Activated naive CD4-positive, alpha-beta T cell treated with anti-CD3 and anti-CD28 coated beads for 36 hours (primary cell): ENCODE measurements at places on chromosomes 2 and 18. TPM values are rescaled to one million over a fixed set of nuclear protein-coding genes. Genes with fewer than 3 reads are reported as not detected.

GRCh38 chr2:11865378-11865777 lies 118.9 kb downstream of the LPIN1 start:
- peak; percentile 12 for DNase-seq

DNA sequence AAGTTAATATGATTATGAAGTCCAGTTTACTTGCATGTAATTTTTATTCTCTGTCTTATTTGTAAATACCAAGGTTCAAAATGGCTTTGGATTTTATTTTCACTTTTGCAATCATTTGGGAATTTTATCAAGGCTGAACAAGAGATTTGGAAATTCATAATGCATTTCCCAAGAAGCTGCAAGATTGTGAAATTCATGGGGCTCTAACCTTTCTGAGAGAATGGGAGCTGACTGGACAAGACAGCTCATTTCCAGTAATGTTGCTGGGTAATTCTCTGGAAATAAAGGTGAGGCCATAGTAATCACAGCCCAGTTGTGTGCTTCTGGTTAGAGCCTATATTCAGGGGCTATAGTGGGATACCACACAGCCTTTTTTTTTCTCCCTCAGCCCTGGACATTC lies 21.5 kb upstream of the NABP1 start:
- no peak for DNase-seq

GRCh38 chr18:79819968-79820351 lies 22.2 kb downstream of the KCNG2 start:
- no peak for DNase-seq

- DNase-seq, result no peak
Measured at GRCh38 chr2:151287513-151288250, 1.8 kb downstream of the NMI start.

- DNase-seq, result no peak
Measured at GRCh38 chr2:219404954-219405353, 13.2 kb upstream of the DES start.

DNA sequence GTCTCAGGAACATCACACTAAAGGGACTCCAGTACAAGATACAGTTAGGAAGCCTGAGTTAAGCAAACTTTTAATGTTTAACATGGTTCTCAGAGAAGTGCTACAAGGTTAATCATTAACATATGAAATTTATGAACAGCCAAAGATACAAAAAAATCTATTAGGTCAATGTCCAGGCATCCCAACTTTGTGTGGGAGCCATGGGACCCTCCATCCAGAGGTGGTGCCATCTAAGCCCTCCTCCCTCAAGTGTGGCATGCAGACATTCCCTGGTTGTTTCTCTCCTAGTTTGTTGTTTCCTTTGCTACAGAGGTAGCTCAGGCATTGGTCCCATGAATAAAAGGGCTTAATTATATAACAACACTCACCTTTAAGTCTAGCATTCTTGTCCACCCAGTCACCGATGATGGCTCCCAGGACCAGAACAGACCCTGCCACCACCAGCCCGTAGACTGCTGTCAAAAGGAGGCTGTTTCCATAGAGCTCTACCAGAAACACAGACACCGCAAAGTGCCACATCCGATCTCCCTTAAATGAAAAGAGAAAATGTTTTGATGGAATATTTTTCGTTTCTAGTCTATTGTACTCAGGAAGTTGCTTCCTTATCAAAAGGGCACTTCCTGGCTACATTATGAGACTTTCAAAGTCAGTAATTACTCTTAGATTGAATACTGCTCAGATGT lies 5.7 kb downstream of the SLC40A1 start:
- DNase-seq, result no peak

DNA sequence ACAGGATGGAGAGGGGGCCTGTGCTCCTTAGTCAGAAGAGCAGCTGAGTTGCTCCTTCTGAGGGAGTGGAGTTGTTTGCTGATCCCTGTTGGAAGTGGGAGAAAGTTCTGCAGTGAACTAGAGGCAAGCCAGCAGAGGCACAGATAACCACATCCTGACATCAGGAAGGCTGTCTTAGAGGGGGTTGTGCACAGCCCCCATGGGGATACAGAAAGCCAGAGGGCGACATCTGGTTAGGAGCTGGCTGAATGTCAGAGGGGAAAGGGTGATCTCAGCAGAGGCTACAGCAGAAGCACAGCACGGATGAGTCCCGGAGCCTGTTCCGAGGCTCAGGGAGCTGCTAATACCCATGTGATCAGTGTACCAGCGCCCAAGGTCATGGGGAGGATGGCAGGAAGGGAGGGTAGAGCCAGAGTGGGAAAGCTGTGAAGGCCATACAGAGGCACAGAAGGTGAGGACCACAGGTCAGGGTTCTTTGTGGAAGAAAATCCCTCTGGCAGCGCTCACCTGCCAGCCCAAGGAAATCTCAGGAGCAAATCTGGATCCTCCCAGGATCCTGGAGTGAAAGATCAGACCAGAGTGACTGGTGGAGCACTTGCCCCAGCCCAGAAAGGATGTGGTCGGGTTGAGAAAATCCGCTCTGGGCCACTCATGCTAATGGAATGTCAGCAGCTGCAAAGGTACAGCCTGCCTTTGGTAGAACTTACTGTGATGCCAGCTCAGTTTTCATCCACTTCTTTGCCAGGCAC lies 111.8 kb downstream of the STPG4 start:
- no peak for DNase-seq

- DNase-seq, result no peak
Measured at GRCh38 chr18:25898965-25899364, 191.4 kb downstream of the SS18 start.

- no peak for DNase-seq
Measured at GRCh38 chr2:198339116-198339515, 534.7 kb downstream of the PLCL1 start.

DNA sequence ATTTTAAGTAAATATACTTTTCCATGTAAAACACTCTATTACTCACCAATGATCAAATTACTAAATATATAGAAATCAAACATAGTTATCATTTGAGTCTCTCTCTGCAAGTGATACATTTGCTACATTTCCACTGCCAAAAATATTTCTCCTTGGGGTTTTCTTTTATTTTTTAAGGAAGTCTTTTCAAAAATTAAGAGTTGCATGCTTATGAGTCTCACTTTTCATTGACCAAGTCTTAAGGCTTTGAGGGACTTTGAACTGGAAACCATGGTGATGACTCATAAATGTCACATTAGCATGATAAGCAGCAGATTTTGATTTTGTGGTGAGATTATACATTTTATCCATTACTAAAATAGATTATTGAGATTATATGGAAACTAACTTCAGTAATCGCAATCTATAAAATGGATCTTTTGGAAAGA lies 152.9 kb downstream of the FAM124B start:
- DNase-seq, result no peak

- DNase-seq, result peak; percentile 65
Measured at GRCh38 chr2:219441451-219442255, 7.0 kb downstream of the SPEG start.

DNA sequence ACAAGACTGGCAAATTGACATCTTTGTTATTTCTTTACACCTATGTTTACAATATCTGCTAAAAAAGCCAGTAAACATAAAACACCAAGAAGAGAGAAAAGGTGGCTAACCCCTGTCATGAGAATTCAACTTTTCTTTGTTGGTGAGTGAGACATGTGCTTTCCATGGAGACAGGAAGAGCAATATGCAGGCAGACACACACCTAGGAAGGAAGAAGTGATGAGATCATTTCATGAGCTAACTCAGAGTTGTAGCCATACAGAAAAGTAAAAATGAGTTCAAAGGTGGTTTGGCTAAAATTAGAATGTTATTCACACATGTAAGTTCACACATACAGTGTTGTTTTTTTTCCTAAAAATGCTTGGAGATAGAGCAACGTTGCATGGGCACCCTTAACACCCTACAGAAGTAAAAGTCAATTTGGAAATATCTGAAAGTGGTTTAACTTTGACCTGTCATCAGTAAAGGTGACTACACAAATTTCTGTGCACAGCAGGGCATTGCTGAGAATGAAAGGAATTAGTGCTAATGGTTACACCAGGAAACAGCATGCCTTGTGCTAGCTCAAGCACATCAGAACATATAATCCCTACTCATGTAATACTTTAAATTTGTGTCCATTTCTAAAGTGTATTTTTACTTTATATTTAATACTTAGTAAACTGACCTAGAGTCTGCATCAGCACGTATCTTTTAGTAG lies 557.6 kb downstream of the CBLN2 start:
- DNase-seq, result no peak

- peak; percentile 32 for DNase-seq
Measured at GRCh38 chr2:58146707-58147106, 94.4 kb downstream of the FANCL start.

GRCh38 chr18:11864471-11864870 lies 13.3 kb downstream of the CHMP1B start:
- DNase-seq, result no peak

GRCh38 chr2:27723372-27724144 lies 48.0 kb upstream of the MRPL33 start:
- DNase-seq, result peak; percentile 53

DNA sequence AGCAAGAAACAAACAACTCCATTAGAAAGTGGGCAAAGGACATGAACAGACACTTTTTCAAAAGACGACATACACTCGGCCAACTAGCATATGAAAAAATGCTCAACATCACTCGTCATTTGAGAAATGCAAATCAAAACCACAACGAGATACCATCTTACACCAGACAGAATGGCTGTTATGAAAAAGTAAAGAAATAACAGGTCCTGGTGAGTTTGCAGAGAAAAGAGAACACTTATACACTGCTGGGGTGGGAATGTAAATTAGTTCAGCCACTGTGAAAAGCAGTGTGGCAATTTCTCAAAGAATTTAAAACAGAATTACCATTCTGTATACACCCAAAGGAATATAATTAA lies 130.5 kb downstream of the PLCL1 start:
- no peak for DNase-seq

DNA sequence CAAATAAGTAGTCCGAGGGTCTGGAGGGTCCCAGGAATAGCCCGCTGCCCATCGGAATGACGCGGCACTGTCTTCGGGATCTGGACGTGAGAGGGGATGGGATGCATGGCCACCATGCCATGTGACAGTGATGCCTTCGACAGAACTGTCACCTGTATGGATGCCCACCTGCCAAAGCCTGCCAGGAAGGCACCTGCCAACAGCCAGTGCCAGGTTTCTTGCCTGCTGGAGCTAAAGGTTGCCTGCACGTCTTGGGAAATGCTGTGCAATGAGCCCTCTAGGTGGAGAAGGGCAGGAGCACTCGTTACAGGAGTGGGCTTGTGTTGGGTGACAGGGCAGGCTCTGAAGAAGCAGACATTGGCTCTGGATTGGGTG lies 20.5 kb downstream of the GPR35 start:
- no peak for DNase-seq

DNA sequence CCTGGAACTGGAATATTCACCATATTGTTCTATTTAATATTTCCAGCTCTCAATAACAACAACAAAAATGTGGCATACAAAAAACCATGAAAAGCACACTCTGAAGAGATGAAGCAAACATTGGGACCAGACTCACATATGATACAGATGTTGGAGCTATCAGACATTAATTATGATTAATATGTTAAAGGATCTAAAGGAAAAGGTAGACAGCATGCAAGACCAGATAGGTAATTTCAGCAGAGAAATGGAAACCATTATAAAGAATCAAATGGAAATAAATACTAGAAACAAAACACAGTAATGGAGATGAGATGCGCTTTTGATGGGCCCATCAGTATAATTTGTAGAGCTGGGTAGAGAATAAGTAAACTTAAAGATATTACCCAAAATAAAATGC lies 50.9 kb upstream of the MGAT4A start:
- no peak for DNase-seq

DNA sequence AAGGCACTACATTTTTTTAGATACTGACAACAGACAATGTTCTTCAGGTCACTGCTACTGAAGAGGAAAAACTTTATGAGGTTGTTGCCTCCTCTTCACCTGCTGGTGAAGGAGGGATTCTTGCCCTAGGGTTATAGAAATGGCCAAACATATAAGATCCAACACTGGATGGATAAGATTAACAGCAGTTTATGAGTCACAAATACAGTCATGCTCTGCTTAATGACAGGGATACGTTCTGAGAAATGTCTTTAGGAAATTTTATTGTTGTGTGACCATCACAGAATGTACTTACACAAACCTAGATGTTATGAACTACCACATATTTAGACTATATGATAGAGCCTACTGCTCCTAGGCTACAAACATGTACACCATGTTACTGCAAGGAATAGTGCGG lies 57.4 kb upstream of the AMMECR1L start:
- no peak for DNase-seq

- DNase-seq, result no peak
Measured at GRCh38 chr18:9629709-9630108, 15.3 kb upstream of the PPP4R1 start.

IL37 gene
- total RNA-seq, result not detected

SRD5A2 gene
- not detected for total RNA-seq

HTR2B gene
- not detected for total RNA-seq

GPR45 gene
- not detected for total RNA-seq

TNS1 gene
- 0.74 TPM for total RNA-seq

PIAS2 gene
- 21.9 TPM for total RNA-seq

QPCT gene
- total RNA-seq, result 0.42 TPM

VSNL1 gene
- total RNA-seq, result not detected

VIT gene
- total RNA-seq, result not detected

GNLY gene
- total RNA-seq, result 2.6 TPM

MFSD2B gene
- total RNA-seq, result 0.24 TPM

COLEC11 gene
- not detected for total RNA-seq

FZD7 gene
- 0.17 TPM for total RNA-seq

CBLN2 gene
- total RNA-seq, result not detected

SLC9A2 gene
- total RNA-seq, result 0.07 TPM
